ENCODE measurements at places on chromosomes 16 and 17.

DNA sequence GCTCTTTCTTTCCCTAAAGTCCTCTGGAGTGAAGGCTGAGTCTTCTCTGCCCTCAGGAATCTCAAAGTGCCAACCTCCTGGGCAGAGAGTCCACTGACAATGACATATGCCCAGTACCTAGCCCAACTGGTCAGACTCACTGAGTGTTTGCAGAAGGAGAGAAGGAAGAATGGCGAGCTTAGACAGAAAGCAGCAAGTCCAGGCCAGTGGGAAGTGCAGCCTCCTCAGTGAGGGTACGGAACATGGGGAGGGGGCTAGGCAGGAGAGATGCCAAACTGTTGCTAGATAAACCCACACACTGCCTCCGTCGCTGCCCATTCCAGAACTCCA is 678 bp downstream of the EXOC7 start:
- no peak for DNase-seq

GRCh38 chr17:16215965-16216316 is 607 bp upstream of the NCOR1 start:
- no peak for DNase-seq

DNA sequence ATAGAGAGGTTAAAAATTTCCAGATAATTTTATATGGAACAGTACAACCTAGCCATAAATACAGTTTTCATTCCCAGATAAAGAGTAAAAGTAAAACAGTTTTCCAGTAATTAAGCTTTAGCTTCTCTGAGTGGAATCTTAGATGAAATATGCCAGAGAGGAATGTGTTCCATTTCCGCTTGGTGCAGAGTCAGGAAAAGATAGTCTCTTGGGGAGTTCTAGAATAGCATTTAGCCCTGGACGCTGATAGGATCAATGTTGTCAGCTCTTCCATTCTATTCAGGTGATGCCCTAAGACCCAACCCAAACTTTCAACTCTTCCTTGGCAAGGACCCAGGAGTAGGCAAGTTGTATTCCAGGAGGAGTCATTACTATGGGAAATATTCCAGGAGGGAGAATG is 30.9 kb upstream of the ABCA3 start:
- peak; percentile 26 for DNase-seq

- peak; percentile 33 for DNase-seq
These were observed 21.8 kb downstream of the DRC3 start for GRCh38 chr17:17994271-17995069.

DNA sequence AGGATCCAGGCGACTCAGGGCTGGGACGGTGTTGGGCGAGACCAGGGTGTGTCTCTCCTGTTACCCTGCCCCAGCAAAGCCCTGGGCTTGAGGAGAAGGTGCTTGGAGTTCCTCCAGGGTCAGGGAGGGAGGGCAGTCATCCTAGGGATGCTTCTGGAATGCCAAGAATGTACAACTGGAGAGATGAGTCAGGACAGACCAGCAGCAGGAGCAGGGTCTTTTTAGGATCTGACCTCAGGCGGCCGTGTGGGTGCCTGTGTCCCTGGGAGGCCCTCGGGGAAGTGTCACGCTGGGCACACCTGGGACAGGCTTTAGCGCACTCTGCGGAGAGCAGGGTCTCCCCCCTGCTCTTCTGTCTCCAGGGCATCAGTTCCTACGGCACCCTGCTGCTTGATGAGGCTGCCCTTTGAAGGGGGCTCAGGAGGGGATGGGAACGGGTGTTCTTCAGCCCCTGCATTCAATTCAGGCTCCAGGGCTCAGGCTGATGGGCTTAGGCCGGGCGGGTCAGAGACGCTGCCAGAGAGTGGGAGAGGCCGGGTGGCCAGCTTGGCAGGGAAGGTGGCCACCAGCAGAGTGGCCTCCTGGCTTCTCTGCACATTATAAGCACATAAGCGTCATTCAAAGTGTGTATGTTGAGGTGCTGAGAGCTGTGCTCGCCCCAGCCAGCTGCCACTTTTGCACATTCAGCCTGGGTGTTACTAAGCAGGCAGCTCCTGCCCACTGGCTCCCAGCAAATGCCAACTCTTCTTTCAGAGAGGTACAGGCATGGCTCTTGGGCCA is 8.4 kb upstream of the MTSS2 start:
- DNase-seq: peak; percentile 71

DNA sequence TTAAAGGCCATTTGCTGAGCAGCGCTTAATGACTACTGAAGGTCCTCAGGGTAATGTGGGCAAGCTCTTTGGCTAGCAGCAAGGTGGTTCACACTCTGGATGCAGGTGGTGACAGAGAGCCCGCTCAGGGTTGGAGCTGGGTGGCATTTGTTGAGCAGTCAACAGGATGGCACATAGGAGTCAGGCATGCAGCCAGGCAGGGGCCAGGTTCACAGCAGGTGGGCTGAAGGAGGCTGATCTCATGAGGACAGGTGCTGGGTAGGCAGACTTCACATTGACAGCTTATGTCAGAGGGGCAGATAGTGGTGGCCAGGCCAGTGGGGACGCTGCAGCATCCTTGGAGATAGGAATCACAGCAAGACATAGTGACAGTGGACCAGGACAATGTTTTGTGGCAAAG is 4.5 kb downstream of the KRTAP3-1 start:
- DNase-seq: no peak

GRCh38 chr17:15006421-15007128 is 258.6 kb downstream of the PMP22 start:
- no peak for DNase-seq

DNA sequence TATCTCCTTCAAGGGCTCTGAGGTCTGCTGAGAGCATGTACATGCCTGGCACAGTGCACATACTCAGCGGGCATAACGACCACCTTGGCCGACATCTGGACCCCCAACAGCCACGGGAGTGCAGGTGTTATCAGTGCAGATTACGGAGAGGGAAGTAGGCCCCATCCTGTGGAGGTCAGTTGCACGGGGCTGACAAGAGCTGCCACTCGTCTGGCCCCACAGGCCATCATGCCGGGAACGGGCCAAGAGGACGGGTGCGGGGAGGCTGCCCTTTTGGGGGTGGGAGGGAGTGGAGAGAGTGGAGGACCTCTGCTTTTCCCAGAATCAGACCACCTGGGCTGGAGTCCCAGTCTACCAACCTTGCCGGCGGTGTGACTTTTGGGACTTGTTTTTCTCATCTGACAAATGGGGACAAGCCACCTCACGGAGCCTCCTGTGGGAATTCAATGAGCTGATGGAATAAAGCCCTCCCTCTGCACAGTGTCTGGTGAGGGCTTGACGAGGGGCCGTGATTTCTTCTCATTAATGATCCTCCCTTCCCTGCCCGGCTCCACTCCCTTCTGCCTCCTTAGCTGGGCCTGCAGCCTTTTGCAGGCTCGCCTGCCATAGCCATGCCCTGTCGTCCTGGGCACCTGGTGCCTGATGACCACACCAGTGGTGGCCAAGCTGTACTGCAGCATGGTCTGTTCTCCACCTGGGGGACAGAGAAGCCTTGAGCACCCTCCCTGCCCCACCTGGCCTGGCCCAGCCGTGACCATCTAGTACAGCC is 4.6 kb downstream of the PRSS33 start:
- no peak for DNase-seq
